T-helper 17 cell (primary cell): ENCODE measurements at places on chromosomes 7 and 10. TPM values are rescaled to one million over a fixed set of nuclear protein-coding genes. Genes with fewer than 3 reads are reported as not detected.

C10orf120 gene
- total RNA-seq: not detected

ADRB1 gene
- 0.16 TPM for total RNA-seq

CYP3A7 gene
- not detected for total RNA-seq

DNA sequence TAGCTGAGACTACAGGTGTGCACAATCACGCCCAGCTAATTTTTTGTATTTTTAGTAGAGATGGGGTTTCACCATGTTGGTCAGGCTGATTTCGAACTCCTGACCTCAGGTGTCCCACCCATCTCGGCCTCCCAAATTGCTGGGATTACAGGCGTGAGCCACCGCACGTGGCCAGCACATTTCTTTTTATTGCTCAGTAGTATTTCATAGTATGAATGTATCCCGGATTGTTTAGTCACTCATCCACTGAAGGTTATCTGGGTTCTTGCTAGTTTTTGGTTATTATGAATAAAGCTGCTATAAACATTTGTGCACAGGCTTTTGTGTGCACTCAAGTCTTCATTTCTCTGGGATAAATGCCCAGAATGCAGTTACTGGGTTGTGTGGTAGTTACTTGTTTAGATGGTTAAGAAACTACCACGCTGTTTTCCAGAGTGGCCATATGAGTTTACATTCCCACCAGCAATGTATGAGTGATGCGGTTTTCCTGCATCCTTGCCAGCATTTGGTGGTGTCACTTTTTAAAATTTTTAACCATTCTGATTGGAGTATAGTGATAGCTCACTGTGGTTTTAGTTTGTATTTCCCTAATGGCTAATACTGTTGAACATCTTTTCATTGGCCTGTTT, 275.8 kb upstream of the LYZL1 start:
- DNase-seq: no peak

DNA sequence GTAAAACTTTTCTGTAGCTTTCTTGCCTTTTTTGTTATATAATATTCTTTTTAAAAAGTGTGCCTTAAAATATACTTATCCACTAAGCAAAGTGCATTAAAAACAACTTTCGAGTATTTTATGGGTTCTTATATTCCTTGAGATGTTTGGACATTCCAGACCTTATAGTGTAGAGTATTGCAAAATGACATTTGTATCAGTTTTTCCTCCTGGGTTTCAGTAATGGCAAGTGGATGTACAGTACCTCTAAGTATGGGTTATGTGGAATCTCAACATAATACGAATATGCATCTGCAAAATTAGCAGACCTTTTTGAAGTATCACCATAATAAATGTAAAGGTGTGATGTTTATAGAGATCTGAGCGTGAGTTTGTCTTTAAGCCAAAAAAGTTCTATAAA, 2.7 kb downstream of the CDK13 start:
- DNase-seq: no peak

GRCh38 chr7:2808891-2809665, 35.0 kb downstream of the GNA12 start:
- DNase-seq: no peak

- no peak for DNase-seq
Measured at GRCh38 chr10:970311-971149, 17.7 kb upstream of the GTPBP4 start.

DNA sequence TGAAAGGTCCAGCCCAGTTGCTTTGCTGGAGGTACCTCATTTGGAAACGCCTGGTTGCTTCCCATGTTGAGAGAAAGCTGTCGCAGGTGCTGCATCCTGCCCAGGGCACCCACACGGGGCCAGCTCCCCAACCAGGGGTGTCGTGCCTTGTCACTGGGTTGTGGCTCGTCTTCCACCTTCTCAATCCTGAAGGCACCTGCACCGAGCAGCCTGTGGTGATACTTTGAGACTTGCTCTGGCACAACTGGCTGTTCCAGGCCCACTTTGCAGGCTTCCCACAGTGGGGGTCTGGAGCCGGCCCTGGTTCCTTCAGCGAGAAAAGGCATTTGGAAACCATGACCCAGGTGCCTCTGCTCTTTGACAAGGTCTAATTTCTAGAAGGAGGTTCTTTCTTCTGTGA, 197.3 kb upstream of the PPP2R2D start:
- DNase-seq: no peak
